ENCODE measurements at places on chromosomes 7 and 10.

GRCh38 chr10:91983416-91983815, 59.8 kb downstream of the BTAF1 start:
- H3K36me3 ChIP-seq = peaks cover 11% of the 10 kb centered on the region
- H3K27ac ChIP-seq = no peak overlapping the region
- no peak for DNase-seq
- H3K4me1 ChIP-seq = peaks cover 22% of the 10 kb centered on the region

DNA sequence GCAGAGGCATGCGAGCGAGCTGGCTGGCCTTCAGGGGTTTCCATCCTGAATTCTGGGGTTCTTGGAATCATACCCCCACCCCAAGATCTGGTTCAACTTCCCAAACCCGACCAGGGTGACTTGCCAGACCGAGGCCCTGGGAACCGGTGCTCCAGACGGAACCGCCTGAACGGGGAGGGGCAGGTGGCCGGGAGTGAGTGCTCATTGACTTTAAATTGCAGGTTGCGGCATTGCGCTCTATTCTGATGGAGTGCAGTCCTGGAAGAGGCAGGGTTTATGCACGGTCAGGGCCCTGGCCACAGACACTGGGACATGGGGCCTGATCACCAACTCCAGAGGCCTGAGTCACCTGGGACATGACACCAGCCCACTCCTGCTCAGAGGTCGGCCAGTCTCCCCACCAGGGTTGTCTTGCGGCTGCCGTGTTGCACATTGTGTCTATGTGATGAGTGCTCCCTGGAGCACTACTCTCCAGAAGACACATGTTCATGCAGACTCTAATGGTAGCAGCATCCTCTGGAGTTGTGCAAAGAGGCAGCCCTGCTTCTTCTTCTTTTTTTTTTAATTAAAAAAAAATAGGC, 5.8 kb upstream of the DDIT4 start:
- H3K4me3 ChIP-seq = no peak overlapping the region
- H3K27me3 ChIP-seq = no peaks in the 10 kb centered on the region
- H3K36me3 ChIP-seq = no peaks in the 10 kb centered on the region
- no peak for DNase-seq
- peaks cover 18% of the 10 kb centered on the region for H3K4me1 ChIP-seq

DNA sequence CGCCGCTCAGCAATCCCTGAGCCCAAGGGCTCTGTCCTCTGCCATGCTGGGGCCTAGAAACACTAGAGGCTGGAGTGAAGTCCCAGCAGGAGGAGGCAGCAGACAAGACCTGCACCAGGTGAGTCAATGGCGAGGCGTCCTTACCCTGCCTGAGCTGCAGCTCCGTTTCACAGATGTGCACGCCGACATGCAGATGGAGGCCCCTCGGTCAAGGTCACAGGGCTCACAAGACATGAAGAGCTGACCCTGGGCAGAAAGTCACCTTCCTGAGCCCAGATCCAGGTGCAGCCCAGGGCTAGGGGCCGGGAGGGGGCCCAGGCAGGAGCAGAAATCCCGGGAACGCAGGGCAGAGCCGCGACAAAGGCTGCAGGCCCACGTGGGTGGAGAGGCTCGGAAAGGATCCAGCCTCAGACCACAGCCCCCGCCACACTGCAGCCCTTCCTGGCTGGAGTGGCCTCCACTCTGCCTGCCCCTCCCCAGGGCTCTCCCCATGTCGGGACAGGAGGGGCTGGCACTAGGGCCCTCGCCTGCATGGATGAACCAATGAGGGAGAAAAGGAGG, 23.8 kb downstream of the PDGFA start:
- DNase-seq = no peak
- H3K27me3 ChIP-seq = no peaks in the 10 kb centered on the region
- no peaks in the 10 kb centered on the region for H3K36me3 ChIP-seq
- H3K27ac ChIP-seq = no peak overlapping the region

GRCh38 chr7:146129296-146129695, 12.7 kb downstream of the CNTNAP2 start:
- H3K4me1 ChIP-seq = no peaks in the 10 kb centered on the region
- no peak overlapping the region for H3K27ac ChIP-seq
- H3K4me3 ChIP-seq = no peak overlapping the region
- H3K27me3 ChIP-seq = no peaks in the 10 kb centered on the region

- DNase-seq = no peak
- no peaks in the 10 kb centered on the region for H3K27me3 ChIP-seq
- H3K27ac ChIP-seq = no peak overlapping the region
- H3K4me1 ChIP-seq = peaks cover 3% of the 10 kb centered on the region
- H3K4me3 ChIP-seq = no peak overlapping the region
Observed at GRCh38 chr10:32169556-32169955, 113.3 kb upstream of the KIF5B start.

GRCh38 chr7:1850111-1850975, 180.3 kb downstream of the ELFN1 start:
- H3K36me3 ChIP-seq = peaks cover 2% of the 10 kb centered on the region
- no peak for DNase-seq
- no peak overlapping the region for H3K4me3 ChIP-seq
- no peak overlapping the region for H3K27ac ChIP-seq
